Trophoblast cell (in vitro differentiated cells and primary cell): ENCODE measurements at places on chromosomes 5 and 9.

DNA sequence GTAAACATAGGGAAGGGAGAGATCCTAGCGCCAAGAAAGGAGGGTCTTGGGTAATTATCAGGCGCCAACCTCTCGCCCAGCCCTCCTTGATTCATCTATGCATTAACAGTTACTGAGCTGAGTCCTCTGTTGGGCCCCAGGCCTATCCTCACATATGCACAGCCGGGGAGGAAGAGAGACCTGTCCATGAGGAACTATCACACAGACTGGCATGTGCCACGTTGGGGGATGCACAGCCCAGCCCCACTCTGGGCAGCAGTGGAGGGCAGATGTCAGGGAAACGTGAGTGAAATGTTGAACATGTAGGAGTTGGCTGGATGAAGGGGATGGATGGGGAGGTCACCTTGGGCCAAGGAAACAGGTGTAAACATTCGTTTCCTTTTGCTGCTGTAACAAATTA, 18.8 kb upstream of the ENHO start:
- DNase-seq = no peak

DNA sequence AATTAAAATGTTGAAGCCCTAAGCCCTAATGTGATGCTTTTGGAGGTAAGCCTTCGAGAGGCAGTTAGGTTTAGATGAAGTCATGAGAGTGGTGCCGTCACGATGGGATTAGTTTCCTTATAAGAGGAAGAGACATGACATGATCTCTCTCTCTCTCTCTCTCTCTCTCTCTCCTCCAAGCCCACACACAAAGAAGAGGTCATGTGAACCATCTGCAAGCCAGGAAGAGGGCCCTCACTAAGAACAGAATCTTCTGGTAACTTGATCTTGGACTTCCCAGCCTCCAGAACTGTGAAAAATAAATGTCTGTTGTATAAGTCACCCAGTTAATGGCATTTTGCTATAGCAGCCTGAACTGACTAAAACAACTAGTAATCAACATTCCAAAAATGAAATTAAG, 175.5 kb downstream of the GNA14 start:
- DNase-seq = no peak

GRCh38 chr5:150560401-150561191, 52.7 kb downstream of the NDST1 start:
- DNase-seq = peak; percentile 85

- no peak for DNase-seq
These were observed 156.0 kb upstream of the CDKN2B start for GRCh38 chr9:22165144-22165543.

- no peak for DNase-seq
These were observed 368.9 kb downstream of the TMEM161B start for GRCh38 chr5:87899721-87900131.

DNA sequence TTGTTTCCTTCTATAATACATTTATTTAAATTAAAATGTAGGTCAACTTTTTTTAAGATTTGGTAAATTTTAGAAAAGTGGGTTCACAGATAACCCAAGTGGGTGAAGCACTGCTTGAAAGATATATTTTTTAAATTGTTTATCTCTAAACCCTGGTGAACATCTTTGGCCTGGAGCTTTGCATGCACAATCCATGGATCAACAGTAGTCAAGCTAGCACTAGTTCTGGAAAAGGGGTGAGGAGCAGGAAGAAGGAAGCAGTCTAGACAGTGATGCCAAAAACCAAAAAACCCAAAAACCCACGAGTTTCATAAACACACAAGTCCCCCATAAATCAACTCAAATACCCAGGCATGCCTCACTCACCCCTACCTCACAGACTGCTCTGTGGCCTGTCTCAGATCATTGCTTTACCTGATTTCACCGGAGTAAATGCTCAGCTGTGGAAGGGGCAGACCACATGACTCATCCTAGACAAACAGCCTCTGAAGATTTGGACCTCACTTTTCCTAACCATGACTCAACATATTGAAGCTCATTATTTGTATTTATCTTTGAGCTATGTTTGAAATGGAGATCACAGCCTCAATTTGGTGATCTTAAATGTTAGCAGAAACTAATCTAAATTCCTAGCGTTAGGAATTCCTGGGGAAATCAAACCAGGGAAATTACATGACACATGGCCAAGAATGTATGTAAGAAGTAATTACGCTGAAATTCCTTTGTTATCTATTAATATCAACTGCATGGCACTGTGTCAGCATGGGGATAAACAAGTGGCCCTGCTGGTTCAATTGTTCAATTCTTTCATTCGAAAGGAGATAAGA, 149.6 kb downstream of the ZNF608 start:
- DNase-seq = no peak

DNA sequence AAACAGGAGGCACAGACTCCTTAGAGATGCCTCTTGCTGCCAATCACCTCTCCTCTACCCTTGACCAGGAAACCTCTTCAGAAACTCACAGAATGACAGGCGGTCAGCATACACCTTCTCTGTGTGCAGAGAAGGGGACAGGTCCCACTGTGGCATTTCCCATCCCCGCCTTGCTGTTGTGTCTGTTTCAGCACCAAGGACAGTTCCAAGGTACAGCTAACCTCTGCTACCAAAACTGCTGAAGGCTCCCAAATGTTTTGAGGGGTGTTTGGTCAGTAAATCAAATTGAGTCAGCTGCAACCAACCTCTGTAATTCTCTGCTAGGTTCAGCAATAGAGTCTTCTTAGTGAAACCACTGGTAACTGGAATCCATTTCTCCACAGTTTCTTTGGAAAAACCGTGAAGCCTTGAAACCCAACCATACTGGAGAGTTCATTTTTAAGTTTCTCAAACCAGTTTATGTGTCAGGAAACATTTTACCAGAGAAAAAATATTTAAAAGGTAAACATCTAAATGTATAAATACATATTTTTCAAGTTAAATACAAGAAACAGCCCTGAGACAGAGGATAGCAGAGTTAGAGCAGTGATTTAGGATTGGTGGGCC, 122.0 kb downstream of the DRD1 start:
- peak; percentile 35 for DNase-seq

- no peak for DNase-seq
These were observed 80.8 kb downstream of the TLE4 start for GRCh38 chr9:79652598-79652997.

GRCh38 chr5:87195616-87196015, 72.1 kb upstream of the RASA1 start:
- DNase-seq = no peak

DNA sequence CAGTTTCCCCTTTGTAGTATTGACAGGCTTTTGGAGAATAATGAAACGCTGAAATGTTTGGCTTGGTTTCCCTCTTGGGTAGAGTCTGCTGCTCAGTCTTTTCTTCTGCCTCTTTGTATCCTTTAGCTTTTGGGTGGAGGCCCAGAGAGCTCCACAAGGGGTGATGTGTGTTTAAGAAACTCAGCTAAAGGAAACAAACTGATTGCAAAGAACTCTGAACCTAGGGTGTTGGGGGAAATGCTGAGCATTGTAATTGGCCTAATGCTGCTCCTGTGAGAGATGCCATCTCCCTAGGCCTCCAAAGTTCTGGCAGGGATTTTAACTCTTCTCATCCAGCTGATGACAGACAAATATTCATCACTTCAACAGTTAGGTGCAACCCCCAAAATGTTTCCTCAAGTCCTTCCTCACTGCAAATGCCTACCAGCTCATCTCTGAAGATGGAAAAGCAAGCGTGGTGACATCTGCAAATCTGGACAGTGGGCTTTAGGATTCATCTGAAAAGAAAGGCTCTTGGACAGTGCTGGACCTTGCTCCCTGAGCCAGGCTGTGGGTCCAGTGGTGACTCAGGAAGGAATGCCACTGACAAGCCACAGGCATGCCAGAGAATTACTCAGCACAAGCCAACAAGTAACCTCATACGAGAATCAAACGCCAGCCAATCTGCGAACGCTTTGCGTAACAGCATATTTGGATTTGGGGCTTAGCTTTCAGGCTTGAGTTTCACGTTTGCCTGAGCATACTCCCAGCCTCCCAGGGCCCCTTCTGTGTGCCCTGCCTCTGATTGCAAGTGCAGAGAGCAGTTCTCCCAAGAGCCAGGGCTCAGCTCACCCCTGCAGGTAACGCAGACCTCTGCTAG, 30.5 kb upstream of the ZSWIM6 start:
- peak; percentile 94 for DNase-seq
